ENCODE measurements at places on chromosomes 7 and 10.

- no peak for DNase-seq
Measured at GRCh38 chr10:68125772-68126171, 16.5 kb downstream of the MYPN start.

DNA sequence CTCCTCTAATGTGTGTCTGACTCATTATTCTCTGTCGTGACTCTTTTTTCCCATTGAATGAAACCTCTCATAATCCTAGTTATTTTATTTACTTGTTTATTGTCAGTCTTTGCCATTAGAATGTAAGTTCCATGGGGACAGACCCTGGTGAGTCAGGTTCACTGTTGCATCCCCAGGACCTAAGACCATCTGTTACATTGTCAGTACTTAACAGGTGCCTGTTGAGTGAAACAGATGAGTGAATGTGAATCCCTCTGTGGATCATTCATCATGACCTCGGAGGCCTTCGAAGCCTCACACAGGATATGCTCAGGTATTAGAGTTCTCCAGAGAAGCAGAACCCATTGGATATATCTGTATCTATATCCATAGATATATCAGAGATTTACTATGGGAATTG is 120.1 kb downstream of the PFKFB3 start:
- DNase-seq: no peak

DNA sequence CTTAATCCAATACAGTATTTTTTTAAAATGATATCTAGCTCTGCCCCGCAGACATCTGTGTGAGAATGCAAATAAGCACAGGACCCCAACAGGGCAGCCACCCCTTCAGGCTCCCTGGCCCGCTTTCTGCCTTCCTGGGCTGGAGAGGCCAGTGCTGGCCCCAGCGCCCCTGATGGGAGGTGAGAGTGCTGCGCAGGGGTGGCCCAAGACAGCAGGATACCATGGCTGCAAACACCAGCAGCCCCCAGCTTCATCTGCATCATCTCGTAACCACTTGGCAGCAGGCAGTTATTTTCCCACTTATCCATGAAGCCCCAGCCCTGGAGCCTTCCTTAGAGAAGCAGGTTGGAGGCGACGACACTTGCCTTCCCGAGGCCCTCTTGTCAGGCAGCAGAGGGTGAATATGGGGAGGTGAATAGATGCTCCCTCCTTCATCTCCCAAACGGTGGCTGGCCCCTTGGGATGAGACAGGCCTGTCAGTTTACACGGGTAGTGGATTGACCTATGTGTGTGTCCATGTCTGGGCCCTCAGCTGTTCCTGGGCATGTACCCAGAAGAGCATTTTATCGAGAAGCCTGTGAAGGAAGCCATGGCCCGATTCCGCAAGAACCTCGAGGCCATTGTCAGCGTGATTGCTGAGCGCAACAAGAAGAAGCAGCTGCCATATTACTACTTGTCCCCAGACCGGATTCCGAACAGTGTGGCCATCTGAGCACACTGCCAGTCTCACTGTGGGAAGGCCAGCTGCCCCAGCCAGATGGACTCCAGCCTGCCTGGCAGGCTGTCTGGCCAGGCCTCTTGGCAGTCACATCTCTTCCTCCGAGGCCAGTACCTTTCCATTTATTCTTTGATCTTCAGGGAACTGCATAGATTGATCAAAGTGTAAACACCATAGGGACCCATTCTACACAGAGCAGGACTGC is 71.2 kb downstream of the ALOX5 start:
- DNase-seq: no peak

DNA sequence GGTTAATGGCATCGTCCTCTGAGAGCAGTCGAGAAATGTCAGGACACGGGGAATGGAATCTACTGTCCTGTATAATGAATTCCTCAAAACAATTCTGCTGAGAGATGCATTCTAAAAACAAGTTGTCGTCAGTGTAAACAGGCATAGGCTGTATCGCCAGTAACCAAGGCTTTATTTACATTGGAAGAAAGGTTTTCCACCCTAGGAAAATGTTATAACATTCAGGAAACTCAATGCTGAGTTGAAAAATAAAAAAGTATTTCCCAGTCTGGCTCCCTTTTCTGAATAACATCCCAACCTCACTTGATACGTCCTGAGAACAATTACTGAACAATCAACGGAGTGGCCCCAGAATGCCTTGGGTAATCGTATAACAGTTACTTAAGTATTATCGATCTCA is 79.6 kb upstream of the UCN3 start:
- DNase-seq: no peak

- DNase-seq: no peak
Measured at GRCh38 chr10:131058799-131059198, 252.7 kb downstream of the TCERG1L start.

GRCh38 chr10:28120043-28120749 is 121.3 kb upstream of the ODAD2 start:
- DNase-seq: no peak

DNA sequence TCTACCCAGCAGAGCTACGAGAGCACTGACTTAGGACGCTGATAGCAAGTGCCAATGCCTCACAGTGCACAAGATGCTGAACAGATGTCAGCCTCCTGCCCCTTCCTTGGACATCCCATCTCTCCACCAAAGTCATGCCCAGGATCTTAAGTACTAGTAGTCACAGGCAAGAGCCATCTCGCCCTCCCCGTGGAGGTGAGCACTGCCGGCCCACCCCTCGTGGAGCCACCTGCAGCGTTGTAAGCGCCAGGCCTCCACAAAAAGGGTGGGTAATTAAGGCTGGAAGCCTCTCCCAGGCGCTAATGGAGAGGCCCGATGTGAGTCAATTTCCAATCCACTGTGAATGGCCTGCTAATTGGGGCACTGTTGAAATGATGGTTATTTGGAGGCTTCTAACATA is 156.2 kb downstream of the GRID1 start:
- DNase-seq: no peak

DNA sequence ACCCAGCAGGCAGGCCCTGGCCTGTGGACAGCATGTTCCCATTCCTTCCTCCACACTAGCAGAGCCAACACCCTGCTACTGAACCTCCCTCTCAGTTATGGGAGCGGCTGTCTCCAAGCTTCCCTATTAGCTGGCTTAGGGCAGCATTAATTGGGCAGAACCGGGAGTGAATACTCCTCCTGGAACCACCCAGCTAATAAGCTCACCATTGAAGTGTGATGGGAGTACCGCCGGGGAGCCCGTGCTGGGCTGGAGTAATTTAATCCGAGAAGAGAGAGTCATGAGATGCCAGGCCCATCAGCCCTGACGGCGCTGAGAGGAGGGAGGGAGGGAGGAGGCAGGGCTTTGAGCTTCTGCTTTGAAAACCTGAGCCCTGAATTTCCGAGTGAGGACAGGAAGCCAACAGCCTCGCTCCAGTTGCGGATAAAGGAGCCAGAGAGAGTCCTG is 31.8 kb upstream of the ELFN1 start:
- no peak for DNase-seq

DNA sequence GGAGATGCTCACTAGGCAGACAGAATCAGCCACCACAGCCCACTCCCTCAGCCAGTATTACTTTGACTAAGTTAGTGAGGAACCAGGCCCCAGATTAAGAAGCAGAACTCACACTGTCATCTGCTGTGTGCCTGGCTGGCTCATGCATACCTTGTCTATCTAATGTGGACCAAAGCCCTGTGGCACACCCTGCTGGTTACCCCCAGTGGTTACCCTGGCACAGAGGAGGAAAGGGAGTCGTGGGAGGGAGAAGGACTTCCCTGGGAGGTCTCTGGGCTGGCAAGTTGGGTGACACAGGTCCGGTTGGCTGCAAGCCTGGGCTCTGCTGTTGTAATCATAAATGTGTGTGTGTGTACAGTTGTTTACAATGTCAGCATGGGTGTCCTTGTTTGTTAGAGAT is 7.5 kb upstream of the SH2D4B start:
- peak; percentile 35 for DNase-seq

GRCh38 chr7:40795607-40796006 is 660.8 kb downstream of the SUGCT start:
- no peak for DNase-seq

- no peak for DNase-seq
Measured at GRCh38 chr7:1882451-1882850, 212.4 kb downstream of the ELFN1 start.

GRCh38 chr10:488081-488932 is 201.2 kb downstream of the DIP2C start:
- no peak for DNase-seq

DNA sequence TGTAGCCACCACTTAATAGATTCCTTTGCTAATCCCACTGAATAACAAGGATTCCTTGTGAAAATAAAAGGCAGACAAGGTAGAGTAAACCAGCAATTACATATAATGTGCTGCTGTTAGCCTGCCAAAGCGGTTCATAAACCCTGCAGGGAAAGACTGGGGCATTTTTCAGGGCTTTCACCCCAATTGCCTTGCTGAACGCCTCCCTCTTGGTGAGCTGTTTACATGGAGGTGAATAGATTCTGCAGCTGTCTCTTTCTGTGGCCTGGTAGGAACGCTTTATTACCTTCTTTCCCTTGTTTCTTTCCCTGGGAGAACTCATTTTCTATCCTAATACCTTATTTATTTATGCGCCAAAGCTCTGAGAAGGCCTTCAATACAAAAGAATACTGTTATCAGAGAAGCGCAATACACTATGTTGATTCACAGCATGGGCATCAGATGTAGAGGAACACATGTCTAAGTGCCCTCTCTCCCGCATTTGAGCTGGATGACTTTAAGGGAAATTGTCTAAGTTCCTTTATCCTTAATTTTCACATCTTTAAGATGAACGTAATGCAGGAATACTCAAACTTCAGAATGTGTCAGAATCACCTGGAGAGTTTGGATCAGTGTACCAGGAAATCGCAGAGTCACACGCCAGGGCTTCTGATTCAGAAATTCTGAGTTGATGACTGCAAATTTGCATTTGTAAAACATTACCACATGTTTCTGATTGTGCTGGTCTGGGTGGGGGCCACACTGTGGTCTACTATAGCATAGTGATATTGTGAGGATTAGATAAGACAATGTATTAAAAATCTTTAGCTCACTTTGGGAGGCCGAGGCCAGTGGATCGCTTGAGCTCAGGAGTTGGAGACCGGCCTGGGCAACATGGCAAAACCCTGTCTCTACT is 1203.8 kb downstream of the SORCS3 start:
- DNase-seq: no peak
